Stimulated activated CD4-positive, alpha-beta T cell treated with anti-CD3 and anti-CD28 coated beads, Interleukin-4, amount 100 ng/mL, for 4 hours (primary cell): ENCODE measurements at places on chromosomes 5 and 9.

DNA sequence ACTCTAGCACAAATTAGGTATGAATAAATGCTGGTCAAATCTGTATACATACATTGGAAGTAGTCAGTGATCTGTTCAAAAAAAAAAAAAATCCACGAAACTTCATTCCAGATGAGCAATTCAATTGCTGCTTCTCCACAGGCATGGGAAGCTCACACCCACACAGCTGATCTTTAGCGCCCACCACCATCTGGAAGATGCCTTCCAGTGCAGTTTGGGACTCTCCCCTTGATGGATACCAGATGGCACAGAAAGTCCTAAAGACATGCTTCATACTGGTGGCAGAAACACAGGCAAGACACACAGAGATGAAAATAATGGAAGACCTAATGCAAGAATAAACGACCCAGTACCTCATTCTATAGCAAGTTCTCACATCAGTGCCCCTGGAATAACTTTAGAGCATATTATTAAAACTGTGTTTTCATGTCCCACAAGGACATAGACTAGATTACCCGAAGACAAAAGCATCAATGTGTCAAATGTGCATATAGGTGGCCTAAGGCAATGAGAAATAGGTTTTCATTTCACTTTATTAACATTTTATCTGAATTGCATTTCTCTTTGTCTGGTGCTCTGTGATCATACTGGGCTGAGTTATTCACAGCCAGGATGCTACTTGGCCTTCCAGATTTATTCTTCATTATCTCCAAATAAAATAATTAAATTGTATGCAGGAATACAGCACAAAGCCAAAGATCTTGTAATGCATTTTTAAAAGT is 135.4 kb upstream of the TAS2R1 start:
- DNase-seq, result no peak

- no peak for DNase-seq
Observed at GRCh38 chr9:126673689-126674364, 60.1 kb downstream of the LMX1B start.

GRCh38 chr5:36949593-36949992 is 73.0 kb downstream of the NIPBL start:
- no peak for DNase-seq

GRCh38 chr5:39440958-39441624 is 16.3 kb upstream of the DAB2 start:
- no peak for DNase-seq

DNA sequence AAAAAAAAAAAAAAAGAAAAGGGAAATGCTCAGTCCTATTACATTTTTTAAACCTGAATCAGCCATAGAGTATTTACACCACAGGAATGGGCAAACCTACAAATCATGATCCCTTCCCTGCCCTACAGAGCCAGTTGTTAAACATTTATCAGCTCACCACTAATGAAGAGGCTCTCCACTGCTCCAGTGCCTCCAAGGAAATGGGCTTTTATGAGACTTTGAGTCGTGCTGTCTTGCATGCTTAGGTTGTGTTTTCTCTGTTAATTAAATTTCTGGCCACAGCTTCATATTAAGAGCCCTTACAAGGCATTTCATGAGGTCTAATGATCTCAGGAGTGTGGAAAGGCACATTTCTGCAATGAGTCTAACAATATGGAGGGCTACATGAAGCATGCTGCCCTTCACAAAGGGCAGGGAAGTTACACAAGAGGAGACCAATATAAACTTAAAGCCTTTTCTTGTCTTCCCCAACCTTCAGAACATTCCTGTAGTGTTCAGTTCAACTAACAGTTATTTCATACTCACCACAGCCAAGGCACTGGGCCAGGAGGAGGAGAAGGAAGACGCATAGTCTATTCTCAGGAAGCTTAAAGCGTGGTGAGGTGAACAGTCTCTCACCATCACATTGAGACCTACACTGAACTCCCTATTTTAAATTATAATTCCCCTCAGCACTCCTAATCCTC is 140.1 kb upstream of the ABCA1 start:
- DNase-seq, result no peak
